ENCODE measurements at places on chromosomes 12 and 14.

DNA sequence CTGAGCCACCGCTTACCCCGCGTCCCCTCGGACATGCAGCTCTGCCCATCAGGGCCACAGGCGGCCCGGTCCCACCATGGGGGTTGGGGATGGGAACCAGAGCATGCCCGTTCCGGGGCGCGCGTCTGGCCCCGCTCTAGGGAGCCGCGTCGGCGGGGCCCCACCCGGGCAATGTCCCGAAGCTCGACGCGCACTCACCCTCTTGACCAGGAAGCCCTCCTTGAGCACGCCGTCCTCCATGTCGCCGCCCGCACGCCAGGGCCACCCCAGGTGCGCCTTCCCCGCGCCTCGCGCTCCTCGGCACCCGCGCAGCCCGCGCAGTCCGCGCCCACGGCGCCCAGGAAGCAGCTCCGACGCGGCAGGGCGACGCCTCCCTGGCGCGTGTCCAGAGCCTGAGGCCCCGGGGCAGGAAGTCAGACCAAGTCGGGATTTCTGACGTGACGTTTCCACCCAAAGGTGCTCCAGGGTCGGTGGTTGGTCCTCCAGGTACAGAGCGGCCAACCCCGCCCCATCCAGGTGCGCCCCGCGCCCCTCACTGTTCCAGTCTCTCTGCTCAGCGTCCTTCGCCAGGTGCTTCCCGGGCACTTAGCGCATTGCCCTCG lies at the start of gene PLEK2:
PLEK2 (minus strand) TSS at position 346 of the 602 bp plus-strand sequence; CDS start at position 240, 106 bp downstream.
- DNase-seq, result no peak

- no peak for DNase-seq
Observed at GRCh38 chr14:53621433-53621832, 335.2 kb downstream of the BMP4 start.

DNA sequence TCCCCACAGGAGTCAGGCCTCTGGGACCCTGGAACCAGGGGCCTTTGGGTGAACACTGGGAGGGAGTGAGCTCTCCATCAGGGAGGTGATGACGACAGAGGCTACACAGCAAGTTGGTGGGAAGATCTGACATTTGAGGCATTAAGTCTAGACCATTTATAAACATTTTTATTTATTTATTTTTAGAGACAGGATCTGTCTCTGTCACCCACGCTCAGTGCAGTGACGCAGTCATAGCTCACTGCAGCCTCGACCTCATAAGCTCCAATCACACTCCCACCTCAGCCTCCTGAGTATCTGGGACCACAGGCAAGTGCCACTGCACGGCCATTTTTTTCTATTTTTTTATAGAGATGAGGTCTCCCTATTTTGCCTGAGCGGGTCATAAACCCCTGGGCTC lies 53.6 kb downstream of the TEAD4 start:
- DNase-seq, result no peak

GRCh38 chr12:107349008-107349747 lies 255.8 kb upstream of the CRY1 start:
- DNase-seq, result no peak

DNA sequence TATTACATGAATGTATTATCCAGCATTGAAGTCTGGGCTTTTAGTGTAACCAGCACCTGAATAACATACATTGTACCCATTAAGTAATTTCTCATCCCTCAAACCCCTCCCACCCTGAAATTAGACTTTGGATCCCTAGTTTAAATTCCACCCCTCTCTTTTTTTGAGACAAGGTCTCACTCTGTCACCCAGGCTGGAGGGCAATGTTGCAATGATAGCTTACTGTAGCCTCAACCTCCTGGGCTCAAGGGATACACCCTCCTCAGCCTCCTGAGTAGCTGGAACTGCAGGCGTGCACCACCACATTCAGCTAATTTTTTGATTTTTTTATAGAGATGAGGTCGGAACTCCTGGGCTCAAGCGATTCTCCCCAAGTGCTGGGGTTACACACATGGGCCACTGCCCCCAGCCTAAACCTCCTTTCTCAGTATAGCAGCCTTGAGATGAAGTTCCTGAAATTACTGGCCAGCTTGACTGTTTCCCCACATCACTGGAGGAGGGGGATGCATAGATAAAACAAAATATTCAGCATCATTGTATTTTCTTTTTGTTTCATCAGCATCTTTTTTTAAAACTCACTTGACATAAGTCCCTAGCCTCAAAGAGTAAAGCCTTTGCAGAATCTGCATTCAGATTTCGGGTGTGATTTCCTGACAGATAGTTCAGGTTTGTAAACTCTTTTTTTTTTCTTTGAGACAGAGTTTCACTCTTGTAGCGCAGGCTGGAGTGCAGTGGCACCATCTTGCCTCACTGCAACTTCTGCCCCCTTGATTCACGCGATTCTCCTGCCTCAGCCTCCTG lies 7.0 kb downstream of the PTPN11 start:
- DNase-seq, result no peak

All from renal pelvis (tissue), 12 donors.